ENCODE measurements at places on chromosomes 3 and 15. TPM values are rescaled to one million over a fixed set of nuclear protein-coding genes. Genes with fewer than 3 reads are reported as not detected.

The PLA2G4E gene
- not detected for total RNA-seq

The RTP3 gene
- not detected for total RNA-seq

The MCCC1 gene
- total RNA-seq: 30.8 TPM

The SIDT1 gene
- total RNA-seq: 31.6 TPM

The AADAC gene
- not detected for total RNA-seq

The NR2C2 gene
- total RNA-seq: 56.5 TPM

The MRPL47 gene
- 29.7 TPM for total RNA-seq

The DAZL gene
- not detected for total RNA-seq

The CCR3 gene
- 2.0 TPM for total RNA-seq

The GABRA5 gene
- not detected for total RNA-seq

The ATG3 gene
- 68.0 TPM for total RNA-seq

The PDIA5 gene
- total RNA-seq: 9.4 TPM

The LYZL4 gene
- total RNA-seq: not detected

The PRSS50 gene
- total RNA-seq: not detected

The IL17RC gene
- 0.41 TPM for total RNA-seq

The ASB14 gene
- not detected for total RNA-seq

The PCSK6 gene
- total RNA-seq: 1.5 TPM

The CYP19A1 gene
- 1.0 TPM for total RNA-seq

The SLC41A3 gene
- 23.8 TPM for total RNA-seq

The PPARG gene
- total RNA-seq: 0.18 TPM

The TM4SF4 gene
- not detected for total RNA-seq

The RTP4 gene
- total RNA-seq: 16.9 TPM

The LRRIQ4 gene
- 0.23 TPM for total RNA-seq

The PEX5L gene
- 0.56 TPM for total RNA-seq

The CPNE9 gene
- total RNA-seq: not detected

The MRAS gene
- total RNA-seq: not detected

The MED12L gene
- 2.2 TPM for total RNA-seq

The SLC26A6 gene
- 59.0 TPM for total RNA-seq

The RLBP1 gene
- total RNA-seq: not detected

The WDR53 gene
- 23.1 TPM for total RNA-seq

The DOCK3 gene
- total RNA-seq: 4.1 TPM

The LEKR1 gene
- 0.76 TPM for total RNA-seq

The ZMYND10 gene
- total RNA-seq: 2.9 TPM

The ARL6 gene
- total RNA-seq: 4.5 TPM

The CPEB1 gene
- not detected for total RNA-seq

The TICRR gene
- total RNA-seq: 35.5 TPM

The SPRED1 gene
- 0.07 TPM for total RNA-seq

The CADM2 gene
- 0.30 TPM for total RNA-seq

The TLR9 gene
- total RNA-seq: not detected

The GOLGA6L7 gene
- total RNA-seq: not detected

The GUCA1C gene
- not detected for total RNA-seq

The UBA5 gene
- 48.6 TPM for total RNA-seq

The TNFAIP8L3 gene
- 4.1 TPM for total RNA-seq

The SLC7A14 gene
- not detected for total RNA-seq

The KIF23 gene
- total RNA-seq: 81.1 TPM

The CHRM5 gene
- not detected for total RNA-seq

The MME gene
- total RNA-seq: not detected

The LMAN1L gene
- not detected for total RNA-seq

The PIERCE2 gene
- not detected for total RNA-seq

The SKOR1 gene
- 0.23 TPM for total RNA-seq

The C3orf80 gene
- 0.23 TPM for total RNA-seq
